ENCODE measurements at places on chromosomes 2 and 18. TPM values are rescaled to one million over a fixed set of nuclear protein-coding genes. Genes with fewer than 3 reads are reported as not detected.

Gene KLHL29
- total RNA-seq, result 3.3 TPM

Gene MROH2A
- total RNA-seq, result not detected

Gene FBXO41
- total RNA-seq, result 0.29 TPM

Gene SLC5A7
- not detected for total RNA-seq

Gene C1D
- 24.8 TPM for total RNA-seq

Gene RPS27A
- total RNA-seq, result 641 TPM

Gene DLGAP1
- total RNA-seq, result not detected

Gene L3MBTL4
- total RNA-seq, result 0.88 TPM

Gene XIRP2
- not detected for total RNA-seq

Gene CD302
- 14.5 TPM for total RNA-seq

Gene MYCN
- total RNA-seq, result not detected

Gene SLC25A52
- total RNA-seq, result not detected

Gene TDRD15
- total RNA-seq, result not detected

Gene IDH1
- 181 TPM for total RNA-seq

Gene SERPINB3
- total RNA-seq, result not detected

Gene MOGAT1
- total RNA-seq, result not detected

Gene EGR4
- total RNA-seq, result not detected

Gene LYG2
- not detected for total RNA-seq

Gene ZNF385B
- total RNA-seq, result 1.1 TPM

Gene RTP5
- total RNA-seq, result not detected

Gene CDH2
- 78.7 TPM for total RNA-seq

Gene EMX1
- total RNA-seq, result not detected

Gene GKN1
- total RNA-seq, result 0.29 TPM

Gene KATNAL2
- total RNA-seq, result 5.0 TPM

Gene NEB
- 0.29 TPM for total RNA-seq

Gene KCNG2
- total RNA-seq, result not detected

Gene RNF138
- total RNA-seq, result 21.4 TPM

Measured in osteoblast (primary cell).